Calu3 (cell line): ENCODE measurements at places on chromosomes 12 and 14.
A peak's percentile ranks its signal among the peaks of the same experiment; 100 is the strongest.

DNA sequence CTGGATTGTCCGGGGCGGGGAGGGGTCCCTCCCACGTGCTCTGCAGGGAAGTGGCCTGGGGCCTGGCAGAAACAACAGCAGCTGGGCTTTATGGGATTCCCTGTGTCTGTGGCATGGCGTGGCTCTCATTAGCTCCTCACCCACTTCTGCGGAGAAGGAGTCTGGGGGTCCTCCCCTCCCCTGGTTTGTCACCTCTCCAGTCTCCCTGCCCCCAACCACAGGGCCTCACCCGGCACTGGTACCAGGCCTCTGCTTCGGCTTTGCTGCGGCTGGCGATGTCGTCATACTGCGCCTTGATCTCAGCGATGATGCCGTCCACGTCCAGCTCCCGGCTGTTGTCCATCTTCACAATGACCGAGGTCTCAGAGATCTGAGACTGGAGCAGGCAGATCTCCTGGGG lies 6.4 kb downstream of the KRT82 start:
- DNase-seq = no peak

- peak; percentile 55 for DNase-seq
Observed at GRCh38 chr12:77049767-77050353, 15.5 kb downstream of the E2F7 start.

DNA sequence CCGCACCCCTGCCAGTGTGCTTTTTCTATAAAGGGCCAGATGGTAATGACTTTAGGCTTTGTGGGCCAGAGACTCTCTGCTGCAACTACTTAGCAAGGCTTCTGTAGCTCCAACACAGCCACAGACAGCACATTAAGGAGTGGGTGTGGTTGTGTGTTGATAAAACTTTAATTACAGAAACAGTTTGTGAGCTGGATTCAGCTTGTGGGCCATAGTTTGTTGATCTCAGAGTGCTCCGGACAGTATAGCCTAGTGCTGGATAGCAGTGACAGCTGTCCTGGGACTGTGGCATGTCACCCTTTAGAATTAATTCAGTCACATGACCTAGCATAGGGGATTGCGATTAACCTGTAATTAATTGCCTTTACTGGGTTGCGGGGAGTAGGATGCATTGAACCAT lies 109.7 kb downstream of the ZNF664 start:
- DNase-seq = no peak

DNA sequence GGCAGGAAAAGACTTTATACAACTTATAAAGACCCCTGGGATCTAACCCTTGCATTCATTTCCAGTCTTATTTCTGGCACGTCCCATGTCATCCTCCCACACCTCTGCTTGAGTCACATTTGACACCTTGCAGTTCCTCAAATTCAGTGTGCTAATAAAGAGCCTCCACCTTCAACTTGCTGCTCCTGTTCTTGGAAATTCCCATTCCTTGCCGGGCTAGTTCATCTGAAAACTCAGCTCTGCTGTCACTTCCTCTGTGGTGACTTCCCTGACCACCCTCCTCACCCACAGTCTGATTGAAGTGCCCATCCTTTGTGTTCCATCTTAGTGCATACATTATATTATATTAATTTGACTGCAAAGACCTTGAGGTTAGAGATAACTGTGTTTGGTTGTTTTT lies 37.4 kb upstream of the PSMA6 start:
- DNase-seq = no peak

- no peak for DNase-seq
Observed at GRCh38 chr12:28017126-28017872, 44.8 kb upstream of the PTHLH start.

DNA sequence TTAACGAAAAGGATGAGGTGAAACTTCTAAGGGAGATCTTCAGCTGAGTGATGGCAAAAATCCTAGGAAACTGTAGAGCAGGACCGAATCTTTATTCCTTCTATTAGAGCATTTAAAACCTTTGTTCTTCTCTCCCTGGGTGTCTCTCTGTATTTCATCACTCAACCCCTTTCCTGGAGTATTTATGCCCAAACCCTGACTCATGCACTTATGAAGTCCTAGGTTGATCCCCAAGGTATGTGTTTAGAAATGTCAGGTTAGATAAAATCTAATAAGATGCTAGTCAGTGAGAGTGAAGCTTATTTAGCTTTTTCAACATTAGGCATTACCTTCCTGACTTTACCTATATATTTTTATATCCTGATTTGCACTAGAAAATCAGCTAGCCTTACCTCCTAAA lies 239.8 kb upstream of the NPAS3 start:
- no peak for DNase-seq

- no peak for DNase-seq
Observed at GRCh38 chr12:116882742-116883141, 1.5 kb upstream of the HRK start.

- peak; percentile 45 for DNase-seq
Observed at GRCh38 chr14:22900081-22900799, 17.2 kb downstream of the REM2 start.

- no peak for DNase-seq
Observed at GRCh38 chr14:99507860-99508640, 26.8 kb downstream of the CCNK start.

DNA sequence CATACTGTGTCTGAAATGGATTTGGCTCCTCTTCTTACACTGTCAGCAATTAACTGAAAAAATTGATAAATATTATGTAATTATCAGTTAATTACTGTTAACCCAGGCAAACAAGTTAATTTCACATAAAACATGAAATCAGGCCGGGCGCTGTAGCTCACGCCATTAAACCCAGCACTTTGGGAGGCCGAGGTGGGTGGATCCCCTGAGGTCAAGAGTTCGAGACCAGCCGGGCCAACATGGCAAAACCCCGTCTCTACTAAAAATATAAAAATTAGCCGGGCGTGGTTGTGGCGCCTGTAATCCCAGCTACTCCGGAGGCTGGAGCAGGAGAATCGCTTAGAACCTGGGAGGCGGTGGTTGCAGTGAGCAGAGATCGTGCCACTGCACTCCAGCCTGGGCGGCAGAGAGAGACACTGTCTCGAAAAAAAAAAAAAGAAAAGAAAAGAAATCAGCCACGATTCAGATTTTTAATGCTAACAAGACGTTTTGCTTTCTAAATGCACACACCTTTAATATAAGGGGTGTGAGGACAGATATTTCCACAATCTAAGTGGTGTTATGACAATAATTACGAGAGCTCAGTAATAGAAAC lies 473 bp upstream of the TMEM19 start:
- peak; percentile 17 for DNase-seq

- no peak for DNase-seq
Observed at GRCh38 chr12:32864731-32865130, 31.8 kb downstream of the PKP2 start.

DNA sequence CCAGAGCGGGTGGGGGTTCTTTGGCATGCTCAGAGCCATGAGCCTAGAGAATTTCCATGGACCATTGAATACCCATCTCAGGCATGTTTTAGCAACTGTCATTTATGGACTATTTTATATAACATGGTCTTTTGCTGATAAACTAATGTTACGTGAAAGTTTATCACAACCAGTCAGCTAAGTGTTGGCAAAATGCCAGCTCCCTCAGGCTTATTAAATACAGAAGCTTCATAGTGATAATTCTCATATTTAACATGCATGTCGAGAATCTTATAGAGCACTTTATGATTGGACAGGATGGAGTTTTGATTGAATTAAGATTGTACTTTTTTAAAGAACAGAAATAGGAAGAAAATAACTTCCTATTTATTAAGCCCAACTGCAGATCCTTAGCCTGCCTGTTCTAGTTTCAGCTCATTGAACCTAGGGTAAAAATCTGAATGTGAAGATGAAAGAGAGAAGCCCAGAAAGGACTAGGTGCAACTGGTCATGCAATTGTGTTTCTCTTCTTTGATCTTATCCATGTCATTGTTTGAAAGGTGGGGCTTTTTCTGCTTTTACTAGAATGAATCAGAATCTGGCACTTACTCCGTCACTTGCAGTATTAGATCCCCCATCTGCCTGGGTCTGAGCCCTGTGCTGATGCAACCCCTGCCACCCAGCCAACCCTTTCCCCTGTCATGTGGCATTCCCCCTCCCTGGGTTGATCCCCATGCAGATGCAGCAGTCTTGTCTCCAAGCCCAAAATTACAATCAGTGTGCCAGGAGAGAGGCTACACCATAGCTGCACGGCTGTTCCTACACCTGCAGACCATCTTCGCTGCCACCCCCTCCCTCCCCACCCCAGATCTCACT lies 134.6 kb upstream of the EVL start:
- DNase-seq = no peak

DNA sequence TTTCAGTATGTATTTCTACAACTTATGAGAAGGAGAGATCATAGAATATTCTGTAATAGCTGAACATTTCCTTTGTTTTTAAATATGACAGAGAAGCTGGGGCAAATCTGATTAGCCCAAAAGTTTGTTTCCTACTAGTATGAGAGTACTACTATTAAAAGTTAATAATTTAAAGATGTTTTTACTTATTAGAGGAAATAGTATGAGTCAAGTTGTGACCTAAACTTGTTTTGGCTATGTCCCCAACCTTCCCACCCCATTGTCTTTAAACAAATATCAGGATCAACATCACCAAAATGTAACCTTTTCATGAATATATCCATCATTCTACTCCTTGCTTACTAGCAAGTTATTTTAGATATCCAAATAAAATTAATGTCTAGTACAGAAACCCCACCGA lies 10.5 kb downstream of the GNPNAT1 start:
- no peak for DNase-seq
